ENCODE measurements at places on chromosomes 2 and 18.

DNA sequence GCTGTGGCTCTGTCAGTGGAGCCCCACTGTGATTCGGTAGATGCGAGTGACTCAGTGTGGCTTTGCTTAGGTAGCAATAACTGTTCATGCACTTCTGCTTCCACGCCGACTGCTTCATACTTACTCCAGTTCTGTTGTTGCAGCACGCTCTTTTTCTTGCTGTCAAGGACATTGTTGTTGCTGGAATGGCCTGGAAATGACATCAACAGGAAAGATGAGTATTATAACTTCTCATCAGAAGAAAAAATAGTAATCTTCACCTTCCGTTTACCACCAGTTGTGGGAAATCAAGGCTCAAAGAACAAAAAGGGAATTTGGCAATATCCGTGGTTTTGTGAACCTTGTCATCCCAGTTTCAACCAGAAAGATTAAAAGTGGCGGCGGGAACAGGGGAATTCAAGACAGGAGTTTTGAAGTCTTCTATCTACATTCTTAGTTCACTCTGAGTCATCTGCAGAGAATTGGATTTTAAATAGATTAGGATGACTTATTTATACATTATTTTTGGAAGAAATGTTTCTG is 8.3 kb downstream of the TM4SF20 start:
- DNase-seq, result no peak

DNA sequence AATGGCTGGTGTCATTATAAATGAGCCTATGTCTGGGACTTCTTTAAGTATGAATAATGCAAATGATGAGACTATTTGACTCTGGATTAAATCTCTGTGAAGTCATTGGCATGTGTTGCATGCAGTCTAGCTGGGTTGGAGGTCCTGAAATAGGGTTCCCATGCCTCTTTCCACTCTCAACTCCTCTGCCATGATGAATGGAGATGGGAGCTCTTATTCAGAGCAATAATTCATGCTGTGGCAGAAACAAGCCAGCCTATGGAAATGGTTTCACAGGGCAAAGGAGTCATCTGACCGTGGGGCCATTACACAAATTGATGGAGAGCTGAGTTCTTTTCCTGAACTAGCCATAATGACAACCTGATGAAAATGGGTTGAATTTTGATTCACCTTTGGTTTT is 15.5 kb upstream of the CCDC195 start:
- no peak for DNase-seq

- no peak for DNase-seq
Measured at GRCh38 chr2:210844016-210844415, 287.6 kb downstream of the CPS1 start.

- DNase-seq, result peak; percentile 32
Measured at GRCh38 chr2:30346471-30347169, 100.4 kb upstream of the LCLAT1 start.

DNA sequence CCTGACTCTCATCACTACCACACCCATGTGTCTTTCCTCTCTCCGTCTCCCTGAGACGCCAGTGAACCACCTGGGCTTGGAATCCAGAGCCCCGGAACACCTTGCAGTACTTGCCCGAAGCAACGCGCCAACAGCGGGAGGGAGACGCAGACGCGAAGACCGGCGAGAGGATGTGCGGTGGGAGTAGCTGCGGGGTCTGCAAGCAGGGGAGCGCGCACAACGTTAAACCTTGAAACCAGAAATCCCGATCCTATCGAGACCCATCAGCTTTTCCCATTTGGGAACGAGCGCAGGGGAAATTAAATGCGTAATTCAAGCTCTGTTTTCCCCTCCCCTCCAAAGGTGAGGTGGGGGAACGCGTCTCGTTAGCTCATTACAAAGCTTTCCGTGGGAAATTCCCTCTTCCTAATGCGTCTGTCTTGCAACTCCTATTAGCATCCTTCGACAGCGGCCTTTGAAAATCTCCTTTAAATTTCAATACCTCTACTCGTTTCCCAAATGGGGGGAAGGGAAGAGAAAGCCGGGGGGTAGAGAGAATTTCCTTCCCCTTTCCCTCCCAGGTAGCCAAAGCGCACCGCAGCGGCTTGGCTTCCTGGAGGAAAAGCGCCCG is 421 bp upstream of the CNTNAP5 start:
- no peak for DNase-seq

DNA sequence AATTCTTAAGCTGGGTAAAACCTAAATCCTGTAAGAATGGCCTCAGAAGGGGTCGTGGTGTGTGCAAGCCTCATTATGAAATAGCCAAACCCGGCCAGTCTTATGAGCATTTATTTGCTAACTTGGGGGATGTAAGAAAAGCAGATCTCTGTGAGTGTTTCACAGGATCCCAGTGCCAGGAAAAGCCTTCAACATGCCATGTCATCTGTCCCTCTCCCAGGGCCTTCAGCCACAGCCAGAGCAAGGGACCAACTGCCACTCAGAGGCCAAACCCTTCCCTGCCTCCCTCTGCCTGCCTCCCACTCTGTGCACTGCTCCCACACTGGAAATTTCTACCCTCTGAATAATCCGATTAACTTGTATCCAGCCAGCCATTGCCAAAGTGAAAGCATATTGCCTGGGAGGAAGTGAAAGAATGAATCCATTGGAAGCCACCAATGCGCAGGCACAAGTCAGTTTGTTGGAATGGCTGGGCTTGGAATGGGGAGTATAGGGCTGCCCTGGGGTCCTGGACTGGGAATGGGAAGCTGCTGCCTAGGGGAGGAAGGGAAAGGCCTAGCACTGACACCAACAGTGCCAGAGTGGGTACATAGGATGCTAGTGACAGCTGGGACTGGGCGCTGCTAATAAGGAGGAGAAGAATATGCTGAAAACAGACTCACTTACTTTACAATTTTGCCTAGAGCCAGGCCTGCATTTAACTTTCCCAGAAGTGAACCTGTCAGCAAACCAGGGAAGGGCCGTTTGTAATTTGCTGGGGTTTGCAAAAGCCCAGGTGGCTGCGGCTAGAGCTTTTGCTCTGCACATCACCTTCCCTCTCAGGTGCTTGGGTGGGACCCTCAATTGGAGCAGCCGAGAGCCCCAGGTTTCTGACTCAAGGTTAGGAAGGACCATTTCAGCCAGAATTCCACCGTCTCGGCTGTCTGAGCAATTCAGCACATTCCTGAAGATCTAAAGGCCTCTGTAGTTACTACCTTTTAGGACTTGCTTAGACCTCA is 146.6 kb upstream of the NCK2 start:
- no peak for DNase-seq

GRCh38 chr2:216740557-216741222 is 45.3 kb upstream of the IGFBP5 start:
- DNase-seq, result no peak

DNA sequence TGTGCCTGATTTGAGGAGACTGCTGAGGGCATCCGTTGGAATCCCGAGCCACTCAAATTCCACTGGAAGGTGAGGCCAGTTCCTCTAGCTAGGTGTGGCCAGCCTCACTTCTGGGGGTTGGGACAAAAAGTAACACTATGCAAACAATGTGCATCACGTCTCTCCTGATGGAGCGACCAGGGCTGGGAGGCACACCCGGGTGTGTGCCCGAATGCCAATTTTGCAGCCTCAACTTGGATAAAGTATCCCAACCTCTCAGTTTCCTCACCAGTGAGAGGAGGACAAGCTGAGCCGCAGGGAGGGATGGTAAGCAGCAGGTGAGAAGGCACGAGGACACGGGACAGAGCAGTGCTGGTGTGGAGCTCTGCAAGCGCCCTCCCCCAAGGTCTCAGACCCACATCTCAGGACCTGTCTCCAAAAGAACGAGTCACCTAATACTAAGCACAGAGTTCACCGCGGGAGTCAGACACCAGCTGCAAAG is 218.3 kb downstream of the HAUS1 start:
- no peak for DNase-seq

DNA sequence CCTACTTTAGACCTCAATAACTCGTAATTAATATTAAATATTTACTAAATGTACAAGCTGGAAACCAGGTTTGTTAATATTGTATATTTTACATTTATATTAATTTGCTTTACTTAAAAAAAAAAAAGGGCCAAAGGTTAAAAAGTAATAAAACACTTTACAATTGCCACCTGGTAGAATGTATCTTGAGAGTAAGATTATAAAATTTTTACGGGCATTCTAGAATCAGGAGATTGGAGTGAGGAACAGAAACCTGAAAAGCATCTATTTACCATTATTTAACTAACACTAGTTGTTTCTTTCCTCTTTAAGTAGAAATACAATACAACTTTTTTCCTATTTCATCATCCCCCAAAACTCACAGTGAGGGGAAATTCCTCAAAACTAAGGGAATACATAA is 15.6 kb upstream of the STRN start:
- no peak for DNase-seq

- peak; percentile 28 for DNase-seq
Measured at GRCh38 chr2:127140538-127140937, 33.6 kb upstream of the BIN1 start.

- no peak for DNase-seq
Measured at GRCh38 chr2:143824791-143825190, 695.1 kb downstream of the ZEB2 start.

DNA sequence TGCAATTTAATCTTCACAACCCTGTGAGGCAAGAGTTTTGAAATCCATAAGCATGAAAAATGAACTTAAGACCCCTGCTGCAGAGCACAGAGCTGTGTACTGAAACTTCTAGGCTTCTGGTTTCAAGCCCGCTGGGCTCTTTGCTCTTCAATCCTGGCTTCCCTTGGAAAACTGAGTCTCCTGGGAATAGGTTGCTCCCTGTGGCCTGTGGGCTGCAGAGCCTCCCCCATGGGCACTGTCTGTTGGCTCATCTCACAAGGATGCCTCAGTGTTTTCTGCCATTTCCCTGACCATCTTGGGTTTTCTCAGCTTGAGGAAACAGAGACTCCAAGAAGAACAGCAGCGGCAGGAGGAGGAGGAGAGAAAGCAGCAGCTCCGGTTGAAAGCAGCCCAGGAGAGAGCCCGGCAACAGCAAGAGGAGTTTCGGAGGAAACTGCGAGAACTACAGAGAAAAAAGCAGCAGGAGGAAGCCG is 44.5 kb downstream of the SUMO1 start:
- no peak for DNase-seq

DNA sequence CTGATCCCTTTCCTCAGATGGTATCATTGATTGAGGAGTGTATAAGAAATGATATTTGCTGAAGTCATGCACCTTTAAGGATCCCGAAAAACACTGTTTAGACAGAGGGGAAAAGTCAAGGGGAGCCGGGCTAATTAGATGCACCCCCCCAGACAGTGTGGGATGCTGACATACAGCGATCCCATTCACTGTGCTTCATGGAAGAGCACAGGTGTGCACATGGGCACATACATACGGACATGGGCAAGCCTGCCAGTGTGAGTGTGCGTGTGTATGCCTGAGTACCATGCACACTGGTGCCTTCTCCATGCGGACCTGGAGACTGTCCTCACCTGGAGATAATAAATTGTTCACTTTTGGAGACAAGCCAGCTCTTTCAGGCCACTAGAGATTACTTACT is 22.6 kb downstream of the MEIS1 start:
- DNase-seq, result no peak

DNA sequence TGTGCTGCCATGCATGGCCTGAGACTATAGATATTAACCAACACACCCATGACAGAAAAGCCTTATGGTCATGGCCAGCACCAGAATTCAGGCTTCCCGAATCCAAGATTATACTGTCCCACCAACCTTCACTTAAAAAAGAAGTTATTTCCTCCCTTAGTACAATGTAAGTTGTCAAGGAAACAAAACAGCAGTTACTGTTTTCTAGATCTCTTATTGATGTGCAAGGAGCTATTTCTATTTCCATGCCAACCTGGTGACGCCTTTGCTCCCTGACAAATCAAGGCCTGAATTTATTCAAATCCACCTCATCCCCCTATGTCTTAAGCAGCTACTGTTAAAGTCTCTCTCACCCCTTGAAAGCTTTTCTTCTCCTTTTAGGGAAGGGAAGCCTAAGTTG is 249.3 kb downstream of the ZNF521 start:
- DNase-seq, result no peak

GRCh38 chr2:197179744-197180498 is 130.7 kb downstream of the ANKRD44 start:
- no peak for DNase-seq

DNA sequence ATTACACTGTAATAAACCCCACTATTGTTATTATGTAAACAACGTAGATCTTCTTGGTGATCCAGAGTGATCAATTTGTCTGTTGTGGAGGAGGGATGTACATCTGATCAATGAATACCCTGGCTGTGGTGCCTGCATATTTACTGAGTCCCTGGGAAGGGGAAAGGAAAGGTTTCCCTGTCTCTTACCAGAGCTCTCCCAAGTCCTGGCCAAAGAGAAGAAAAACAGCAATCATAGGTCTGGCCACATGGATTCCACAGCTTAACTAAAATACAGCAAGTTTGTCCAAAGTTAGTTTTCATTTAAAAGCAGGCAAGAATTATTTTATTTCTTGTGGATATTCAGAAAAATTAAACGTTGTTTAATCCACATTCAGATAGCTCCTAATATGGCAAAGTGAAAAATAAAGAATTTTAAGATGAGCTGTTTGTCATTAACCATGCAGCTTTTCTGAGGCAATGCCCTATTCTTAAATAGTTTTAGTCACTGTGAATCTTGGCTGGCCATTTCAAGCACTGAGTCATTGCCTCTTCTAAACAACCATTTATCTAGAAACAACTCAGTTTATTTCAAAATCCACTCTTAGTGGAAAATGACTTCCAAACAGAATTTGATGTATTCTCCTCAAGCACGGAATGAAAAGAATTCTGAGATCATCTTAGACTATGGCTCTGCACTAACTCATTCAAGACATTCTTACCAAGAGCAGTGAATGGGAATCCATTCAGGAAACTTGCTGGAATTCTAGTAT is 1004.4 kb upstream of the CDH2 start:
- DNase-seq, result no peak

DNA sequence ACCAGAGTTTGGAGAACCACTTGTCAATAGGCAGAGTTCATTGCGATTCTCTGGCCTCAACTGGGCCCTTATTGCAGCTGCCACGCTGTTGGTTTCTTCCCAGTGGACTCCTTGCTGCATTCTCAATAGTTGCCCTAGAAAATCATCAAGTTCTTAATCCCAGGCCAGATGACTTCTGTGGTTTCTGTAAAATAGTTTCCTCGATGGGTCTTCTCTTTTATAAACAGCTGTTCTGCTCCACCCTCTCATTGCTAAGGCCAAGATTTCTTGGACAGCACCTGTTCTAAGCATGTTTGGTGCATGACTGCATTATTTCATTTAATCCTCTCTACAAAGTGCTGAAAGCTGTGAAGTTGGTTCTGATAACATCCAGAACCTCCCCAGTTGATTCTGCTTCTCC is 131.0 kb downstream of the BCL2L11 start:
- DNase-seq, result no peak

DNA sequence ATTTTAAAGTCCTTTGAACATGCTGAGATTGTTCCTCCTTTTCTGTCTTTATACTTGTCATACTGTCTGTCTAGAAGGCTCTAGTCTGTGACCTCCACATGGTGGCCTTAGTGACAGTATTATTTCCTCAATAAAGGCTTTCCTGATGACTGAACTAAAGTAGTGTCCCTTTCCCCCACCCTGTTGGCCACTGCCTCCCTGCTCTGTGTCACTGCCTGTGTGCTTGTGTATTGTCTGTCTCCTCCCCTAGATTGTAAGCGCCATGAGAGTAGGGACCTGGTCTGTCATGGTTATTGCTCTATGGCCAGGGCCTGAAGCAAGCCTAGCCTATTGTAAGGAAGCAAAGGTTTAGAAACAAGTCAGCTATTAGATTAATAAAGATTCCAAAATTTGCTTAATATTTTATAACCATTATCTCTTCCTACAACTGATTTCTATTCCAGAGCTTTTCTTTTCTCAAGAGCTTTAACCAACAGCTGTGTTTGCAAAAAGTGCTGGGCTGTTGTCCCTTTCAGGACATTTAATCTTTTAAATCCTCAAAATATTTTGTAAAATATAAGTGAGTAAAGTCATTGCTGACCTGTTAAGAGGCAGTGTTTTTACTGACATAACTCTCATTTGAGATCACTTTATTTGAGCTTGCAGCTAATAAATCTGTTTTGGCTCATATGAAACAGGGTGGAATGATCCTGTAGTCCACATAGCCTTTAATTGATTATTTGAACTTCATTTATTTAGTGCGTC is 35.5 kb downstream of the DIS3L2 start:
- no peak for DNase-seq
